Fibroblast of skin of left biceps (primary cell): ENCODE measurements at places on chromosomes 4 and X.

GRCh38 chr4:152421576-152421975, 114.3 kb downstream of the FBXW7 start:
- no peak for DNase-seq

DNA sequence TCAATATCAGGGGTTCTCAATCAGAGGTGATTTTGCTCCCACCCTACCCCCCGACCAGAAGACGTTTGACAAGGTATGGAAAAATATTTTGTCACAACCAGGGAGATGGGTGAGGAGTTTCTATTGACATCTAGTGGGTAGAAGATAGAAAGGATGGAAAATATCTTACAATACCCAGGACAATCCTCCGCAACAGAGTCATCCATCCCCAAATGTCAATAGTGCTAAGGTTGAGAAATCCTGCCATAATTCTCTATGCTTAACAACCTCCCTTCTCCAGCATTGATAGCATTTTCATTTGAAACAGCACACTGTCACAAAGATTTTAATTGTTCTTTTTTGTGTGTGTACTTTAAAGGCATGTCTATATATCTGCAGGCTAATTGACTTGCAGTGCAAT, 890.5 kb downstream of the PDHA2 start:
- no peak for DNase-seq

GRCh38 chr4:152328582-152328981, 207.3 kb downstream of the FBXW7 start:
- no peak for DNase-seq

GRCh38 chr4:64584981-64585557, 175.8 kb upstream of the TECRL start:
- DNase-seq = no peak

DNA sequence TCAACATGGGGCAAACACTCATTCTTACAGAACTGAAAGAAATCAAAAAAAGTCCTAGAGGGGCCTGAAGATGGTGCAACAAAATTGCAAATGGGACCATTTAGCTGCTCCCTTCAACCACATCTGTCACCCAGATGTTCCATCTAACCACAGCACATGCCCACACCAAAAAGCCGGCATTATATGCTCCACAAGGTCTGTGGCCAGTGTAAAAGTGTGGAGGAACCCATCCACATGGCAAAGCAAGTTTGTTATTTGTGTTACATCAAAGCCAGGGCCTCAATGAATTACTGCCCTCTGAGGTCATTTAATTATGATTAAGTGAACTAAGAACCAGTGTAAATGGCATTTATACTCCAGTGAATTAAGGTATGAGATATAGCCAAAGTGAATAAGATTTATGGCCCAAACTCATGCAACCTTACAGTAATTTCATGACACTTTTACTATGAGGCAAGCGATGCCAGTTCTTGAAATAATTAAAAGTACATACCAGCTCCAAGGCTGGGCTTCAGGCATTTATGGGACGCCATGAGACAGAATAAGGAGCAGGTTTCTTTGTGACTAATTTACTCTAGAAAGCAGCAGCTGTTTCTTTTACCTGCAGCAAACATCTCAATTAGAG, 48.7 kb upstream of the FGF16 start:
- no peak for DNase-seq

DNA sequence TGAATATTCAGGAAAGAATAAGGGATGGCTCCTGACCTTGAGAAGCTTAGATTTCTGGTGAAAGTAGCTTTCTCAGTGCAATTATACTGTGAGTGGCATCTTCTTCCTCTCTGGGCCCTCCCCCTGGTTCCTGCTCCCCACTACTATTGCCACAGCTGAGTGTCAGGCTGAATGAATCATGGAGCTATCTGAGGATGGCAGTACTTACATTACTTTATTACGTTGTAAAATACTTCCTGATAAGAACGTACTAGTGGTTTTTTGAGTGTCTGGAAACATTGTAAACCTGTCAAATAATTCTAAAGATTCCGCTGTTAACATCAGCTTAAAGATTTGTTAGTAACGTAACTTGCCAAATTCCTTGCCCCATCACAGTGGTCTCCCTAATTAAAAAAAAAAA, 36.2 kb downstream of the ARHGAP10 start:
- no peak for DNase-seq

DNA sequence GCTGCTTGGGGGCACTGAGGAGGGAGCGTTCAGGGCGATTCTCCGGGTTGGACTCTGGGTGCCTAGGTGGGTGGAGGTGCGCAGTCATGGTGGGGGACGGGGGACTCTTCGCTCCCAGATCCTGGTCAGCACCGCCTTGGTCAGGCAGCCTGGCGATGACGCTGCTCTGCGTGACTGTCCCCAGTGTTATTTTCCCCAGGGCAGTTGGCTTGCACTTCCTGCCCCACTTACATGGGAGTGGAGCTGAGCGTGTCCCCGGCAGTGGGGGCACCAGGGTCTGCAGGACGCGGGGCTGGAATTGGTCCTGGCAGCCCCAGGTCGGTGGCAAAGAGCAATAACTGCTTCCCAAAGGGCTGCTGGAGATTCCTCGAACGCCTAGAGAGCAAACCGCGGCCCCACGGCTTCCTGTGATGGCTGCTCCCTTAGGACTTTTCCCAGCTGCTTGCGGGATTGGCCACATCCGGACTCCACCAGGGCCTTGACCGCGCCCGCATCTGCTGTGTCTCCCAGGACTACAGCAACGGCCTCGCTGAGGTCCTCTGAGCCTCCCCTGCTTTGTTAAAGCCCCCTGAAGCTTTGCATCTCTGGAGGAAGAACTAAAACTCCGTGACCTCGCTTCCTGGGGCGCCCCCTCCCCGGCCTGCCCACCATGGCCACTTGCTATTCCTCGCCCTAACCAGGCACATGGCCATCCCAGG, 35.3 kb upstream of the GPR78 start:
- no peak for DNase-seq

DNA sequence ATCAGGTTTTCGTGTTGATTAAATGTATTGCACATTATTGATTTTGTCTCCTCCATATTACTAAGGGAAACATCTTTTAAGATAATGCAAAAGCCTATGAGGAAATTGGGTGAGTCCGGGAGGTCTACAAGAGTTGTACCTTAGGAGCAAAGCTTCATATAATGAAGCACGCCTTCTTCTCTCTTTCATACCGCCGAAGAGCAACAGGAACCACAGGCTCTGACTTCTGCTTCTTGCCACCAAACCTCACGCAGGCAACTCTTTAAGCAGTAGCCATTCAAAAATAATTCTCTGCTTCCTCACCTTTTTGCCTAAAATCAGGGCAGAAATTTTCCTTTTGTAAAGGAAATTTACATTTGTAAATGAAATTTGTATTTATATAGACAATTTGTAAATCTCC, 139.6 kb downstream of the SPRY1 start:
- DNase-seq = no peak

- DNase-seq = no peak
These were observed 304.9 kb downstream of the GBA3 start for GRCh38 chr4:22997358-22998224.

GRCh38 chrX:40176351-40177116, 78.8 kb upstream of the BCOR start:
- no peak for DNase-seq

- DNase-seq = no peak
These were observed 31.5 kb downstream of the QDPR start for GRCh38 chr4:17480210-17480927.

DNA sequence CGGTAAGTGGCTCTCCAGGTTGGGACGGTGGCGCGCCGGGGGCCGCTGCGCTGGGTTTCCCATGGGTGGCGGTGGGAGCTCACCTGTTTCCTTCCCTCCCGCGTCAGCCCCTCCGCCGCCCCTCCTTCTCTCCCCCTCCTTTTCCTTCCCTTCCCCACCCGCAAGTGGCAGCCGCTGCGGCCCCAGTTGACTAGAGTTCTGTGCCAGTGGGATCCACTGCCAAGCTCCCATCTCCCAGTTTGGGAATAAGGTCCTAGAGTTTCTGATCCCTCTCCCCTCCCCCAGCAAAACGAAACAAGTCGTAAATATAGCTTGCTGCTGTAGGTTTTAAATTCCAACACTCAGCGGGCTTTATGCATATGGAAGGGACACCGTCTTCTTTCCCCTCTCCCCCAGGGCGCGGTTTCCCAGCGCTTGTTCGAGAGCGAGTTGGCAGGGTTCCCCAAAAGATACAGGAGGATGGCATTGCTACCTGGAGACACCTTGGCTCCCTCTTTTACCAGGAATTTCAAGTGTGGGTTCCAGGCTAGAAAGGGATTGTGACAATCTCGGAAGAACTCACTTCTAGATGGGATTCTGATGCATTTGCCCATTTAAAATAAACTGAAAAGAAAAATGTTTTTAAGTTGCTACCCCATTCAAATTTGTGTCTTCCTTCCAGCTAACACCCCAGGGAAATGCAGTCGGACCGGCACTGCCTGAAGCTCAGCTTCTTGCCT, 1.2 kb downstream of the TLL1 start:
- no peak for DNase-seq

- no peak for DNase-seq
These were observed 8.0 kb downstream of the PRSS12 start for GRCh38 chr4:118344801-118345200.

- no peak for DNase-seq
These were observed 158.2 kb downstream of the WDFY3 start for GRCh38 chr4:84808332-84808731.

DNA sequence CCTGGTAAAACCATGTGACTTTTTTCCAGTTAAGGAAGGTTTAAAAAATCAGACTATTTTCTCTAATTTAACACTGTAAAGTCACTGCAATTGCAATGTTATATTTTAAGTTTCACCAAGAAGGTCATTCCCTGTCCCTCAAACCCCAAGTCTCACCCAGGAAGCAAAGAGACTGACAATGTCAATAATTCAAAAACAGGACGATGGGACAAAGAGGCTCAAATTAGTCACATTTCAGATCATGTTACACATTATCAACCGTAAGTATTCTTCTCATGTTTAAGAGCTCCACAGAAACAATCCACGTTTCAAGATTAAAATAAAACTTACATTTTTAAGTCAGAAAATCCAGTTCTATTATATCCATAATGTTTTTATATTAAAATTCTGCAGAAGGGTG, 13.2 kb downstream of the SHISA3 start:
- DNase-seq = no peak

DNA sequence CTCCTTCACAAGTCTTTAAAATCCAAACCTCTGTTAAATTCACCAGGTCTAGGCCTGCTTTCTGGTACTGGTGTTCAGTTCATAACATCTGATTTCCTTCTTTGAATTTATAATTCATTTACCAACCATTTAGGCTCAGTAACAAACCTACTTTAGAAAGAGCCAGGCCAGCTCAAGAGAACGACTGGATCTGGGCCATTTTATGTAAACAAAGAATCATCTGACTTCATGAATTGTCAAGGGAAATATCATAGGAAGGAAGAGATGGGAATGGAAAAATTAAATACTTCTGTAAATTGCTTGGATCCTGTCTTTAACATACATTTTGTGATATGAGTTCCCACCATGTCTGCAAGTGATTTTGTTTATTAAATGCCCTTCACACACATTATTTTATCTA, 36.5 kb downstream of the DCHS2 start:
- no peak for DNase-seq
